Astrocyte (in vitro differentiated cells and primary cell): ENCODE measurements at places on chromosomes 7 and 10.

DNA sequence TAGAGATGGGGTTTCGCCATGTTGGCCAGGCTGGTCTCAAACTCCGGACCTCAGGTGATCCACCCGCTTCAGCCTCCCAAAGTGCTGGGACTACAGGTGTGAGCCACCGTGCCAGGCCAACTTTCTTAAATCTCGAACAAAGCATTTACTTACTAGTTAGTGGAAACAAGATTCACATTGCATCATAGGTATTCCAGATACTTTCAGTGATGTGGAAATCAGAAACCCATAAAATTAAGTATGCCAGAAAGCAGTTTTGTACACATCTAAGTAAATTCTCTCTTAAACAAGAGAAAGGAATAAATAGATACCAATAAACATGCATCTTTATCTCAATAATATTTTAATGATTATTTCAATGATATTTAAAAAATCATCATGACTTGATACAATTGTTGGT is 75.5 kb downstream of the DGKI start:
- DNase-seq: no peak

GRCh38 chr7:24660546-24660945 is 87.3 kb downstream of the PALS2 start:
- DNase-seq: peak; percentile 34

DNA sequence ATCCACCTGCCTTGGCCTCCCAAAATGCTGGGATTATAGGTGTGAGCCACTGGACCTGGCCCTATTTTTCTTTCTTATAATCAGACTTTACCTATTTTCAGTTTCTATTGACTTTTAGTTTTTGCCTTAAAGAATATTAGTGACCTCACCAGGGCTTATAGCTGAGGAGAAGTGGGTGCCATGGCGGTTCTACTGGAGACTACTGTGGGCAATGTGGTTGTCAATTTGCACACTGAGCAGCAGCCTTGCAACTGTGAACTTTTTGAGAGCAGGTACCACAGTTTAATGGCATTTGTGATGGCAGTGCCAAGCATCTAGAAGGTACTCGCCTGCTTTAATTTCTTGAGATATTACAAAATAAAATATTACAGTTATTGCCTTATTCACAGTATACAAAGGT is 11.5 kb downstream of the GLCCI1 start:
- no peak for DNase-seq

DNA sequence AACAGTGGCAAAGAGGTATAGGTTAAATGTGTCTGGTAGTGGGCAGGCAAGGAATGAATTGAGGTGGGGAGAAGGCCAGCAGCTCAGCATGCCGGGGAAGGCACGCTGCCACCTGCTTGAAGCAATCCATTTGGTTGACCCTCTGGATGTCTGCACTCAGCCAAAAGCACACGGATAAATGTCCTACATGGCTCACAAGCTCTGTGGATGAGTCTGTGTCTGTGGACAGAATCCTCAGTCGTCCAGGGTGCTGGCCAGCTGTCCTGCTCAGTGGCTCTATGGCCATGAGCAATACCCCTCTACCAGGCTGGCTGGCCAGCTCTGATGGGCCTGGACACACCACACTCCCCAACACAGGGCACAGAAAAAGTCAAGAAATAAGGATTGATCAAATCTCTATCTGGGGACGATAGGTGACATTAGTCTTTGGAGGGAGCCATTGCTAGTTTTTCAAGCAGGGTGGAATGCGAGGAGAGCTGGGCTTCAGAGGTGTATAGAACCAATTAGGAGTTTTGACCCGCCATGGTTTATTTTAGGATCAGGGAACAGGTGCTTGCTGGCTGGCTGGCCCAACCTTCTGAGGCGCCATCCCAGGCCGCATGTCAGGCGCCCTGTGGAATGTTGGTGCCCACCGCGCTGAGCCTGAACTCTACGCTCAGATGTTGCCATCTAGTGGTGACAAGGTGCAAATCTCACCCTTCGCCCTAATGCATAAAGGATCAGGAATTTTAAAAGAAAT is 493.4 kb downstream of the TNS3 start:
- DNase-seq: peak; percentile 34

GRCh38 chr7:142513178-142513955 is 235.9 kb upstream of the PRSS1 start:
- no peak for DNase-seq

DNA sequence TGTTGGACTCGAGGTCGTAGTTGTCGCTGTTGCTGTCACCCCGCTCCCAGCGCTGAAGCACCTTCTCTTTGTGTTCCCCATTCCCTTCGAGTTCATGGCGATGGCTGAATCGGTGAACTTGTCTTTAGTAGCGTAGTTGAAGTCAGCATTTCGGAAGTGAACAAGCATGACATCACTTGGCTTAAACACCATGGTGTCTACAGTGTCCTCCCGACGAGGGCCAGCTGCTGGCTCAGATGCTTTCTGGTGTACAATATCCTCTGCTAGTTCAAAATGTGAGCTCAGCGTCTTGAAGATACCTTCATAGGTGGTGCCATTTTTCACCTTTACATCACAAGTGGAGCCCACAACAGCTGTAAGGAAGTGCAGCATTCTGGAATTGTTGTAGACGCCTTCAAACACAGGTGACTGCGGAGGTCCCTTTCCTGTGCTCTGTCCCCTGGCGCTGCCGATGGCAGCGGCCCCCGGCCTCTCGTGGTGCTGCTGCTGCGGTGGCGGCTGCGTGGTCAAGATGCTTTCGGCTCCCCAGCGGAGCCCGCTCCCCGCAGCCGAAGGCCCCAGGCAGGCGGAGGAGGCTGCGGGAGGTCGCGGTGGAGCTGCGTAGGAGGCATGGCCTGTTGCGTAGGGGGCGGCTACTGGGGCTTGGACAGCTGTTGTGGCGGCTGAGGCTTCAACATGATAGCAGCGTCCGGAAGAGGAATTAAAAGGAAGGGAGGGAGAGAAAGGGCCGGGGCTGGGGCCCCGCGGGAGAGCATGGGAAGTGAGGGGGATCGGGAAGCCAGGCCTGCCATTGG is 59.3 kb downstream of the ANKMY2 start:
- no peak for DNase-seq

GRCh38 chr10:4101918-4102654 is 317.1 kb upstream of the KLF6 start:
- no peak for DNase-seq

- DNase-seq: no peak
Observed at GRCh38 chr10:118521415-118522117, 73.9 kb downstream of the PRLHR start.

DNA sequence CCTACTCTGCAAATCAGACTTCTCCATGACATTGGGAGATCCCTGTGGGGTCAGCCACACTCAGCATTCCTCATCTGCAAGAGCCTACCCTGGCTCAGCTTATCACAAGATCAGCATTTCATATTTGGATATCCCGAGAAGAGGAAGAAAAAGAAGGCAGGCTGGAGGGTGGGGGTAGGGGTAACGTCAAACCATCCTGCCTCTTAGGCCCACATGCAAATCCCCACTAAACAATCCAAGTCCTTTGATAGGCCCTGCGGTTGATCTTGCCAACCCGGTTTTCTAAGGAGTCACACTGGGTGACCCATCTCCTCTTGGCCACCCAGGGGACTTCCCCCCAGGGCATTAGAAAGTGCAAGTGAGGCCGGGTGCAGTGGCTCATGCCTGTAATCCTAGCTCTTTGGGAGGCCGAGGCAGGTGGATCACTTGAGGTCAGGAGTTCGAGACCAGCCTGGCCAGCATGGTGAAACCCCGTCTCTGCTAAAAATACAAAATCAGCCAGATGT is 128.0 kb upstream of the CALN1 start:
- no peak for DNase-seq

DNA sequence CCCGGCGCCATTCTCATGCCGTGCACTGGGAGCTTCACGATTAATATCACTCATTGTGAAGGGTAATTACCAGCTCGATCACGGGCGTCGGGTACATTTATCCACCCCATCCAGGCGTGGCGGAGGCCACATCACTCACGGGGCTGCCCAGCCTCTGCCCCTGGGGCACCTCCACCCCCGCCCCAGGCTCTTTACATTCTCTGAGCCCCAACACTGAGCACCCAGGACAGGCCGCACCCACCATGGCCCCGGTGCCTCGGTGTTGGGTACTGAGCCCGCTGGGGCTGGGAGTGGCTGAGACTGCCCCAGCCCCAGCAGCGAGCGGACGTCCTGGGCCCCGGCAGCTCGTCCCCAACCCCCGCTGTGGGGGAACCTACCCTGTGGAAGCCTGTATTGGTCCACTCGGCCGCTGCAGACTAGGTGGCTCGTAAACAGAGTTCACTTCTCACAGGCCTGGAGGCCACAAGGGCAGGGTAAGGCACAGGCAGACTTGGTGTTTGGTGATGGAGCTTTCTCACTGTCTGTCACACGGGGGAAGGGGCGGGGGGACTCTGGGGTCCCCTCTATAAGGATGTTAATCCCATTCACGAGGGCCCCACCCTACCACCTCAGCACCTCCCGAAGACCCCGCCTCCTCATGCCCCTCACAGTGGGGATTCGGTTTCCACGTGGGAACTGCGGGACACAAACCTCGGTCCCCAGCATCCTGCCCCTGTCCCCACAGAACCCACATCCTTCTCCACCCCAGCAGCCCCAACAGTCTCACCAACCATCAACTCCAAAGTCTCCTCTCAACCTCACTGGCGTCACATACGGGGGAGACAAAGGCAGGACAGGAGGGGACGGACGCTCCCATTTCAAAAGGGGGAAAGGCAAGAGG is 184.1 kb downstream of the ELFN1 start:
- no peak for DNase-seq

DNA sequence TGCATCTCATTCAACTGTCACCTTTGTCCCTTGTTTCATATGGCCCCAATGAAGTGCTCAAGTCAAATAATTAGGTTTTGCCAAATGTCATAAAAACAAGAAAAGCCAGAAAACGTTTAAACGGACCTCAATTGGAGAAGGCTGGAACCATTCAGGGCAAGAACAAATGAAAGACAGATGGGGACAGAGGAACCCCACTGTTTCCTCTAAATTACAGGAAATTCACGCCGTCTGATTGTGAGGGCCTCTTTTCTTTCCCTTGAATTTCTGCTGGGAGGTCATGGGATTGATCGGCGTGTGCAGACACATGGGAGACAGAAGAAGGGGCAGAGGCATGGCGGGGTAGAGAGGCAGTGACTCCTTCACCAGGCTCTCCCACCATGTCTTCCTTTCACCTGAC is 656.4 kb downstream of the KCNMA1 start:
- DNase-seq: no peak

GRCh38 chr7:107165341-107165740 is 3.5 kb upstream of the HBP1 start:
- DNase-seq: no peak

DNA sequence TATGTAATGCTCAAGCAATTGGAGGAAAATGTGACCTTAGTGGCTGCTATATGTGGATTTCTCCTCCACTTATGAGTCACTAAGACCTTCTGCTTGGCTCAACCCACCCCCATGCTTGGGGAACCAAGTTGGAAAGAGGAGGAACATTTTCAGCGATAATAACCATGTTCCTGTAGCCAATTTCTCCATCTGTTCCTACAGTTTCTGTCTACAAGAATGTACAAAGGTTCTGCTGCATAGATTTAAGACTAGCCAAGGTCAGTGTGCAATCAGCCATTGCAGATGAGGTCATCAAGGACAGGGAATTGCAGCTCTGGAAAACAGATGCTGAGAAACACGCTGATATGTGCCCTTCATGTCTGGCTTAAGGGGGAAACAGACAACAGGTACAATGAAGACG is 5.6 kb upstream of the NRCAM start:
- no peak for DNase-seq

DNA sequence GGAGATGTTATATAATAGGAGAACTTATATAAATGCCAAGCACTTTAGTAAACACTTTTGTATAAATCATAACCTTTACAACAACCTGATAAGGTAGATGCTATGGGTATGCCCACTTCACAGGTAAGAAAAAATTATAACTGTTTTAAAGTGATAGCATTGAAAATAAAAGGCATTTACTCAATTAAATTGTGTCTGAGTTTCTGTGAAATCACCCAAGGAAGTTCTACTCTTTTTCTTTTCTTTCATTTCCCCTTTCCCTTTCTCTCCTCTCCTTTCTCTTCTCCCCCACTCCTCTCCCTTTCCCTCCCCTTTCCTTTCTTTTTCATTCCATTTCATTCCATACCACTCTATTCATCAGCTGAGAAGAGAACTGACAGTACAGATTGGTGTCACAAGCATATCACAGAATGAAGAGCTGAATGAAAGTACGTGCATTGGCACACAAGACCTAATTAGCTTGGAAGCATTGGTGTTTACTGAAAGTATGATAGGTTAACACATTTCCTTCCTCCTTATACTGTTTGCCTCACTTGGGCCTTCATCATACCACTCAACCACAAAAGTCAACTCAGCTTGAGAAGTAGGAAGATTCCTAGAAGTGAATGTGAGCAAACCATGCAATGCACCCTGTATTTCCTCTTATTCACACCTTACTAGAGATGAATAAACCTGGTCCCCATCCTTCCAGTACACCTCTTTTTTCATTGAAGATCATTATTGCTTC is 117.9 kb upstream of the AGR3 start:
- DNase-seq: no peak

DNA sequence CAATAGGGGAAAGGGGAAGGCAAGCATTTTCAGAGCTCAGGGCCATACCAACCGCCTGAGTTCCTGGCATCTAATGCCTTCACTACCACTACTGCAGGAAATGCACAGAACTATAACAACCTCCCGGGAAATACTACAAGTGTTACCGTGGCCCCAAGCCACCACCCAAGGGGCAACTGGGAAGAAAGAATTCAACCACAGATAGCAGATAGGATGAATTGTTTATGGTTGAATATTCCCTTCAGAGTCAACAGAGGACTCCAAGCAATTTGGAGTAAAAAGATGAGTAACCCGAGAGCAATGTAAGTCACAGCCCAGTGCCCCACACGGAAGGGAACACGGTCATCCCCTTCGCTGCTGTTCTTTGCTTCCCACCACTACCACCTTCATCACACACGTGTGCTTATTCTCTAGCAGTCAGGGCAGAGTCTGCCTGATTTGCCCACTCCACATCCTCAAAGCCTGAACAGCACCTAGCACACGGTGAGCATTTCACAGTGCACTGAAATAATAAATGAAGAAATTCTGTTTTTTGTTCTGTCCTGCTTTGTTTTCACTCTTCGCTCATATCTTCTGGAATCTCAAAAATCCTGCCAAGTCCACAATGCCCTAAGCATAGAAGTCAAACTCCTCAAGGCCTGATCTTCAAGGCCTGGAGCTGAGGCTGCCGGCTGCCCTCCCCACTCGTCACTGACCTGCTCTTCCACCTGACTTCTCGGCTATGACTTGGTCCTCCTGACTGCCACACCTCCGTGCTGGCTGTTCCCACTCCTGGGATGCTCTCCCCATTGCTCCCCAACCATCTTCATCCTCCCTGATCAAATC is 221.1 kb downstream of the KCNMA1 start:
- peak; percentile 93 for DNase-seq

GRCh38 chr10:102227050-102227449 is 951 bp downstream of the ELOVL3 start:
- DNase-seq: no peak

DNA sequence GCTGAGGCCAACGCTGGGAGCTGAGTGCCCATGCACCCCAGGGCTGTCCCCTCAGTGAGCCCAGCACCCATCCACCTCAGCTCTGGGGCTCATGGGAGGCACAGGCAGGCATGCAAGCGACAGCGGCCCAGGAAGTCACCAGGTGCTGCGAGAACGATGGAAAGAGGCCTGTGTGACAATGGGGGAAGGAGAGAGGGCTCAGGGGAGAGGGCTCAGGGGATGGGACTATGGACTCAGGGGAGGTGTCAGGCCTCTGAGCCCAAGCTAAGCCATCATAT is 292.5 kb downstream of the WDR37 start:
- no peak for DNase-seq

GRCh38 chr7:46604241-46604661 is 683.2 kb upstream of the IGFBP3 start:
- DNase-seq: peak; percentile 20

- peak; percentile 19 for DNase-seq
Observed at GRCh38 chr7:97971120-97971989, 18.6 kb downstream of the OCM2 start.
